ENCODE measurements at places on chromosomes 13 and 19.
A peak's percentile ranks its signal among the peaks of the same experiment; 100 is the strongest.

DNA sequence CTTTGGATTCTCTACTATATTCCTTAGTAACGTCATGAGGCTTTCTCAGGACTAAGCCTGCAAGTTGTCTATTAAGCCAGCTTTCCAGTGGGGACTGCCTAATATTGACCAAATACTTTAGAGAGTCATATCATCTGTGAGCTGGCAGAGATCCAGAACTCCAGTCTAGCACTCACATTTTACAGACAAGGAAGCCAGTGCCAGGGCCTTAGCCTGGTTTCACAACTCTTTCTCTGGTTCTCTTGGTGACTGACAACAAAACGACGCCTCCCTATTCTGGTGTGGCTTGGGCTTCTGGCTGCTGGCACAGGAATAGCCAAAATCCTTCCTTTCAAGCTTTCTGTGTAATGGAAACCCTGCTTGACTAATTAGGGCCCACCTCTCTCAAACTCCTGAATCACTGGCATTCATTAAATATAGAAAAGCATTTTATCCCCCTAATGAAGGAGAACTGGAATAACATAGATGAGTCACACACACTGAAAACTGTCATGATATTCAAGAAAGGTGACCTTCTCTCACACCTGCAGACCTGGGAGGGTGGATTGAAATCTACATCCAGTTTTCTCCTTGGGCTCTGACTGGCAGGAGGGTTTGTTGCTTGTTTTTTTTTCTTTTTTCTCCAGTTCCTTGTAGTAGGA is 75.2 kb upstream of the UBL3 start:
- DNase-seq, result peak; percentile 69

GRCh38 chr13:74761801-74762757 is 627.9 kb upstream of the KLF12 start:
- no peak for DNase-seq

DNA sequence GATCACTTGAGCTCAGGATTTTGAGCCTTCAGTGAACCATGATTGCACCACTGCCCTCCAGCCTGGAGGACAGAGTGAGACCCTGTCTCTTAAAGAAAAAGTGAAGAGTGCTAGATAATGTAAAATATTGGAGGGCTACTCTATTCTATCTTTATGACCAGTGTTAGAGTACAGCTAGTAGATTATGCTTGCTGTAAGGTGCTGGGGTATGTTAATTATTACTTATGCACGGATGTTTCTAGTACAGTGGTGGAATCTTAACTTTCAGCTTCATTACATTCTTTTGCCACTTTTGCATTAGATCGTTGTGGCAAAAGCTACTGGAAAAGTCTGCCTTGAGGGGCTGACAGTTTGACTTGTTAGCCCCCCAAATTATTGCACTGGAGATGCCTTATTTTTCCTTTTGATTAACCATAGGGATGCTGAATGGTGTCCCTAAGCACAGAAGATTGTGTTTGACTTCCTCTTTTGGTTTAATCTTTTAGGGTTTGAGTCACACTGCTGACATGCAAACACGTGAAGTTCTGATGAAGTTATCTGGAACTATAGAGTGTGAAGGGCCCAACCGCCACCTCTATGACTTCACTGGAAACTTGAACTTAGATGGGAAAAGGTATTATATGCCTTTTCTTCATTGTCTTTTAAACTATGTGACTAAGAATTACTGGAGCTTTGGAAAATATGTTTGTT is 169.8 kb downstream of the ATP8A2 start:
- DNase-seq, result no peak

DNA sequence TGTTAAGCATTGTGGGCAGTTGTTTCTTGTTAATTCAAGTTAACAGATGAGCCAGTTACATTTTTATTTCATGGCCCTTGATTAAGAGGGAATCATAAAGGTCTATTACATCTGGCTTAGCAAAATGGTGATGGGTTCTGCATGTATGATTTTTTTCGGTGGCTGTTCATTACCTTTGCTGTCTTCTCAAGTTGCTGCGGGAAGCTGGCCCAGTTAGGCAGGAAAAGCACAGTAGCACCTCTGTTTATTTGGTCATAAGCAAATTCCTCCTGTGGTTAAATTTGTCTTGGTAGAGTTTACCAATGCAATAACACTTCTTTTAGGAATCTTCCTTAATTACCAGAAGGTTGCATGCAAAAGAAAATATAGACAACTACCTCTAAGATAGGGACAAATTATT is 104.5 kb downstream of the FRY start:
- no peak for DNase-seq

DNA sequence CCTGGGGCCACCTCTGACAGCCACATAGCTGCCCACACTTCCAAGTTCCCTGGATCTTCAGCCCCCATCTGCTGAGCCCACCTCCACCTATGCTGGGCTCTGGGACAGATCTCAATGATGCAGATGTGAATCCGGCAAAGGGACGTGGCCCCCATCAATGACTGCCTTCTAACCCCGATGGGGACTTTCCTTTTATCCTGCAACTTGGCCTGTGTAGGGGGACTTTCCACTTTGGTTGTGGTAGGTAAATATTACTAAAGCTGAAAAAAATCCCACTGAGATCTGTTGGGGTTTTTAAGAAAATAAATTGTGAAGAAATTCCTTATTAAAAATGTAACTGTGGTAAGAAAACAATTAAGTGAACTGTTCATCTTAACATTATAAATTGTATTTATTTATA is 20.8 kb upstream of the ASPDH start:
- no peak for DNase-seq

DNA sequence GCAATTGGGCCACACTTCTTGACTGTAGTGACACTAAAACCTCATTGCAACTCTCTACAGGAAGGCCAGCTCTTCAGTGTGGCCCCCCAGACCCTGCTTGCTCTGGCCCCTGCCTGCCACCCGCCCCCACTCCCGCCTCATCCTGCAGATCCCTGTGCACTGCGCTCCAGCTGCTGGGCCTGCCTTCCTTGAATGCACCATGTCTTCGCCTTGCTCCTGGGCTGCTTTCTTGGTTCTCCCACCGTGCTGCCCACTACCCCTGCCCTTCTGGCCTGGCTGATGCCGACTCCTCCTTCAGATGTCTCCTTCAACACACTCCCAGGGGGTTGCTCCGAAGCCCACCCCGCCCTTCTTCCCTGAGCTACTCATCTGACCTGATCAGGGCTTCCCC is 98.2 kb downstream of the SIPA1L3 start:
- no peak for DNase-seq

DNA sequence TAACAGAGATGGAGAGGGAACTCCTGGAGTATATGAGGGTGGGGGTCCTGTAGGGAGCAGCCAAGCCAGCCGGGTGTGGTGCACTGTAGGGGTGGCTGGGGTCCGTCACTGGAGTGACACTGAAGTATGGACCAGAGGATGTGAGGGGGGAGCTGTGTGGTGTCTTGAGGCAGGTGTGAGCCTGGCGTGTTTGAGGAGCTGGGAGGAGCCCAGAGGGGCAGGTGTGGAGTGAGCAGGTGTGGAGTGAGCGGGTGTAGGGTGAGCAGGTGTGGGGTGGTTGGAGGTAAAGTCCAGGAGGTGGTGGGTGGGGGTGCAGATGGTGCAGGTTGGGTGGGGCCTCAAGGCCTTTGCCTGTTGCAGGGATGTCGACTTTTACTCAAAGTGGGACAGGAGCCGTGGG is 5.9 kb downstream of the B3GNT8 start:
- no peak for DNase-seq

GRCh38 chr19:51779181-51779580 is 15.8 kb upstream of the FPR3 start:
- DNase-seq, result no peak

DNA sequence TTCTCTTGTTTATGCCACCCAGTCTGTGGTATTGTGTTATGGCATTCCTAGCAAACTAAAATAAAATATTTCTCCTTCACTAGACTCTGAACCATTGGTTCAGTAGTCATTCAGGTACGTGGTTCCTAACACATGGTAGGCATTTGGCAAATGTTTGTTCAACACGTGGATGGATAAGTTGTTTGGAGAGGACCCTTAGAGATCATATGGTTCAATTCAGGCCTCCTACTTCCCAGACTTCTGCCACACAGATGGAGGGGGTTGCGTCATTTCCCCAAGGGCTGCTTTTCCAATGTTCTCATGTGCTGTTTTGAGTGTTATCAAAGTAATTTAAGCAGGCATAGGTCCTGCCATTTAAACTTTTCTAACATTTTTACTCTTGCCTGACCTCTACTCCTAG is 6.7 kb downstream of the CXCL17 start:
- DNase-seq, result no peak

DNA sequence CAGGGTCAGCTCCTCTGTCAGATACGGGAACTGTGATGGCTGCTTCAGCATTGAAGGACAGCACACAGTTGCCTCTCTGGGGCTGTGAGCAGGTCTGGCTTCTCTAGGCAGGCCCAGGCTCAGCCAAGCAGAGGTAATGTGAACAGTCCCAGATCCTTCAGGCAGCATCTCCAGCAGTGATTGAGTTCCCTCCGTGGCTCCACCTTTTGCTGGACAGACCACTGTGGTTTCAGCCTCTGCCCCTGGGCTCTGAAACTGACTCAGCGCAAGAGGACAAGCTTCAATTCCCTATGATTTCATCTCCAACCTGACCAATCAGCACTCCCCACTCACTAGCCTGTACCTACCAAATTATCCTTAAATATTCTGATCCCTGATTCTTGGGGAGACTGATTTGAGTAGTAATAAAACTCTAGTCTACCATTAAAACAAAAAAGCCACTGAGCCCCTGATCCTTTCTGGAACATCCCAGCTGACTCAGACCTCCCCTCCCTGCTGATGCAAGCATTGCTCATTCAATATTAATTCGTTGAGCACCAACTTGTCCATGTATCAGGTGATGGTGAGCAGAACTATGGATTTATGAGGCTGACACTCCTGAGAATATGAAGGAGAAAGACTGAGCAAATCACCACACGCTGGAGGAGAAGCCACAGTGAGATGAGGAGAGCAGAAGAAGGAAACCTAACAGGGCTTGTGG is 16.7 kb downstream of the GSX1 start:
- DNase-seq, result no peak

DNA sequence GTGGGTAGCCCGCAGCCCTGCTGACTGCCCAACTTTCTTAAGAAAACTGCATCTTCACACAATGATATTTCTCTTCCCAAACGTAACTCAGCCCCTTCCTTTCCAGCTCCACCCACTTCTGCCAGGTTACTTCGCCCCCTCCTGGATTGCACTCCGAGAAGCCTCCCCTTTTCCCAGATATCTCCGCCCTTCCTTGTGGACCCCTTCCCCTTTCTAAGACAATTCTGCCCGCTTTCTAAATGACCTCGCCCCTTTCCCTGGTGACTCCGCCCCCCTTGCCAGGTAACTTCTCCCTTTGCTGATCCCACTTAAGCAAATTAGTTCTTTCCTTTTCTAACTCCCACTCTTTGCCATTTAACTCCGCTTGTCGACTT is 2.6 kb downstream of the VSIG10L start:
- DNase-seq, result no peak

DNA sequence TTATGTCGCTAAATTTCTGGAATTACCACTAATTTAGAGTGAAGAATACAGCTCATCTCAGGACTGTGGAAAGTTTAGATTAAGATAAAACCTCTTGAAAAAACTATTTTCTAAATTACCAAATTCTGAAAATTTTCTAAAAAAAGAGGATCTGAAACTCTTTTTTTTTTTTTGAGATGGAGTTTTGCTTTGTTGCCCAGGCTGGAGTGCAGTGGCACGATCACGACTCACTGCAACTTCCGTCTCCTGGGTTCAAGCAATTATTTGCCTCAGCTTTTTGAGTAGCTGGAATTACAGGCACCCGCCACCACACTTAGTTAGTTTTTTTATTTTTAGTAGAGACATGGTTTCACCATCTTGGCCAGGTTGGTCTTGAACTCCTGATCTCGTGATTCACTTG is 16.6 kb upstream of the ZNF253 start:
- no peak for DNase-seq

GRCh38 chr19:400976-401865 is 7.7 kb downstream of the C2CD4C start:
- no peak for DNase-seq

DNA sequence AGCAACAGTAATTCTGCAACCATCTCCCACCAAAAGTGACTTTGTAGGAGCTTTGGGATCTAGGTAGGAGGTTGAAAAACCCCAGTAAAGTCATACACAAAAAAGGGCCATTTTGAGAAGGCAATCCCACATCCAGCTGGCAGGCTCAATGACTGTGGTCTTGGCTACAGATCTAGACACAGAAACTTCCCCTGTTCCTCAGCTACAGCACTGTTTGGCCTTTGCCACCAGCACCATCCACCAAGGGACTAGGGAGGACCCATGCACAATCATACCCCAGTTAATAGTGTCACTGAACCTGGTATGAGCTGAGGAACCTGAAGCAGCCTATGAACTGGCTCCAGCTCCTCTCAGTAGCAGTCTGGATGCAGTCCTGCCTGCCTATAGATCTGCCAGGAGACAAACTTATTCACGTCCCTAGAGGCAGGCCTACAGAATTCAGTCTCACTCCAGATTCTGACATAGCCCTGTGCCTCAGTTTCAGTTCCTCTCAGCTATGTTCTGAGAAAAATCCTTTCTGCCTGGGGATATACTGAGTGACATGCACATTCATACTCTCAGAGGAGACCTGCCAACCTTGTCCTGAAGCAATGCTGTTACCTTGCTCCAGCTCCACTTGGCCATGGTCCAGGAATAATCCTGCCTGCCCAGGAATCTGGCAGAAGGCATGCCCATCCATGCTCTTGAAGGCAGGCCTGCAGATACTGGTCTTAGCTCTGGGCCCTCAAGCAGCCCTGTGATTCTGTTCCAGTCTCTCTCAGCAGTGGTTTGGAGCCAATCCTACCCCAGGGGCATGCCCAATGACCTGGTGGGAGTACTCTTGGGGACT is 2048.3 kb upstream of the PCDH20 start:
- DNase-seq, result no peak

DNA sequence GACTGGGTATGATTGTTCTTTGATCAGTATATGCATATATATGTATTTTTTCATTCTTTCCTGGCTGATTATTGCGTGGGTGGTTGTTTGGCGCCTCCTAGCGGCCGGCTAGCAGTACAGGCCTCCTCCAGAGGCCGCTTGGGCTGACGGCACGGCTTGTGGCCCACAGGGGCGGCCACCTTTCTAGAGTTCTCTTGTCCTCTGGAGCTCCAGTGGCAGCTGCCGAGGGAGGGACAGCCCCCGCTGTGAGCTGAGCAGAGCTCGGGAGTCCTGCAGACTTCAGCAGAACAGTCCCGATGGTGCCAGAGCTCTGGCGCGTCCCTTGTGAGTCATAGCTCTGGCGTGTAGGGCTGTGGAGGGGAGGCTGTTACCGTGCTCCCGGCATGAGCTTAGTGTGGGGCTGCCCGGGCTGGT is 22.5 kb upstream of the ZNF429 start:
- DNase-seq, result peak; percentile 23

Measured in pons (tissue), 1 donor.